ENCODE measurements at places on chromosomes 1 and 21.

- no peak for DNase-seq
Observed at GRCh38 chr1:33377013-33377412, 53.9 kb downstream of the PHC2 start.

GRCh38 chr1:17233675-17234320 is 15.1 kb upstream of the PADI3 start:
- DNase-seq, result no peak

GRCh38 chr1:207835958-207836357 is 75.0 kb downstream of the CD34 start:
- no peak for DNase-seq

DNA sequence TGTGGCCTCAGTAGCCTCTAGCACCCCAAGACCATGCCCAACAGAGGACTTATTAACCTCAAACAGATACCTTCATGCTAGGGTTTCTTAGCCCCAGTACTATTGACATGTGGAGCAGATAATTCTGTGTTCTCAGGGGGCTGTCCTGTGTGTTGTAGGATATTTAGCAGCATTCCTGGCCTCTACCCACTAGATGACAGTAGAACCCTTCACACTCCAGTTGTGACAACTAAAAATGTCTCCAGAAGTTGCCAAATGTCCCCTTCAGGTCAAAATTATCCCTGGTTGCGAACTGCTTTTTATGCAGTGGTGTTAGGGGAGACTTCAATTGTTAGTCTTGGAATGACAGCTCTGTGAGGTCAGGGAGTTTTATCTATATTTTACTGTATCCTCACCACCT is 8.1 kb downstream of the KAZN start:
- DNase-seq, result no peak

DNA sequence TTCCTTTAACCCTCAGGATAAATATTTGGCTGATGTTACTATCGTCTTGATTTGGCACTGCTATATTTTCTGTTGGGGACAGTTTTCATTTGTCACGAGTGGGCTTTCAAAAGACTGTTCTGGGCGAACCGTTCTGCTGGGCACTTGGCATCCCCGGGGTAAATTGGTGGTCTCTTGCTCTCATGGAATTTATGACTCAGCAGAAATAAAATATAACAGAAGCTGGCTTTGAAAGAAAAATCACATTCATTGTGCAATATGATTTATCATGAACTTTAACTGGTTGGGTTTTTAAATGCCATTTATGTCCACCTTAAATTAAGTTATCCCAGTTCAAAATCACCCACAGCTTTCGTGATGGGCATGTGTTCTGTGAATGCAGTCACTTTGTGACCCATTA is 147.3 kb downstream of the KAZN start:
- DNase-seq, result no peak

- DNase-seq, result no peak
Observed at GRCh38 chr1:116741836-116742565, 12.2 kb upstream of the CD2 start.

DNA sequence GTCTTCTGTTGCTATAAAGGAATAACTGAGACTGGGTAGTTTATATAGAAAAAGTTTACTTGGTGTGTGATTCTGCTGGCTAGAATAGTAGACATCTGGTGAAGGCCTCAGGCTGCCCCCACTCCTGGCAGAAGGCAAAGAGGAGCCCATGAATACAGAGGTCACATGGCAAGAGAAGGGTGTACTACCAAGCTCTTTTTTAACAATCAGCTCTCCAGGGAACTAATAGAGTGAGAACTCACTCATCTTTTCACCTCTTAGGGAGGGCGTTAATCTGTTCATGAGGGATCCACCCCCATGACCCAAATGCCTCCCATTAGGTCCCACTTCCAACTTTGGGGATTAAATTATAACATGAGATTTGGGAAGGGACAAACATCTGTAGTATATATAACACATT is 9.3 kb downstream of the DTL start:
- DNase-seq, result no peak

DNA sequence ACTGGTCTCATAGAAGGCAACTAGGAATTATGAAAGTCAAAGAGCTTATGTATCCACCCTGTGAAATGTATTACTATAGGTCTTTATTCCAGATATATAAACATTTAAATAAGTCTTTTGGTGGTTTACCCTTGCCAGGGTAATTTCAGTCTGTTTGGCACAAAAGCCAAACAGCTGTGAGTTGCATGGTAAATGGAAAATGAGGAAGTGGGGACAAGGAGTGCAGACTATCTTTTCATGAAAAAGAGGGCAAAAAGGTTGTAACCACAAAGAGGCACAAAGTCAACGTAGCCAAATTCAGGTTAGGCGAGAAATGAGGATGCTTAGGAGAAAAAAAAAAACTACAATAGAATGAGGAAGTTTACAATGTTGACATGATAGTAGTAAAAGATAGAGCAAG is 492.3 kb upstream of the PRMT6 start:
- DNase-seq, result no peak

DNA sequence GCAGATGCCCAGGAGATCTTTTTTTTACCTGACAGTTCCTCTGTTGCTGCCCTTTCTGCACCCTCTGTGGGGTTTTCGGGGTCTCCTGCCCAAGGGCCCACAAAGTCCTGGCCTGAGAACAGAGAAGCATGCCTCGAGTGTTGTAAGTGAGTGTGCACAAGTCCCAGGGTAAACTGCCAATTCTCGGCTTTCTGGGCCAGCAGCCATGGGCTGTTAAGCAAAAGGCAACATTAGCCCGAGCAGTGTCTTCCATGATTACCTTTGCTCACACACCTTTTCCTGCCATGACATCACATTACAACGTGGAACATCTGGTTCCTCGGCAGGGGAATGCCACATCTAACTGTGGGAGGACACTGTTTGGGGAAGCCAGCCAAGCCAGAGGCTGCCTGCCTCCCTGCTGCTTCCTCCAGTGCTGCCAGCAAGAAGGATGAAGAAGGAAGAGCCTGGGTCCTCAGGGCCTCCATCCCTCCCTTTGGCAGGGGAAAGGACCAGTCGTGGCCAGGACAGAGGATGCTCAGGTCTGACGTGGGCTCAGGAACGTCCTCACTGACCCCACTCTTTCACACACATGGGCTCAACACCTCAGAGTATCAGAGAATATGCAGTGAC is 485.9 kb downstream of the OMA1 start:
- no peak for DNase-seq

DNA sequence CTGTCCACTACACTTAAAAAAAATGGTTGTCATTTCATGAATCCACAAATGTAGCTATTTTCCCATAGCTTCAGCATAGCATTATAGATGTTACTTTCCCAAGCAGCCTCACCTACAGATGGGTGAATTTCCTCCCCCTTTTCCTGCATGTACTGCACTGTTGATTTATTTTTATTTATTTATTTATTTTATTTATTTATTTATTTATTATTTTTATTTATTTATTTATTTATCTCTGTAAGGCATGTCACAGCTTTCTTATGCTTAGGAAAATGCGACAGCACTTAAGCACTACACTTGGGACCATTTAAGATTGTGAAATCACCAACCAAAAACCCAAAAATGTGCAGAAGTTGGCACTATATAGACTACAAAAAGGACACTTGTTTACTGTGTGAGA is 4.9 kb downstream of the CD1A start:
- no peak for DNase-seq

GRCh38 chr21:31830701-31831100 is 42.1 kb upstream of the HUNK start:
- no peak for DNase-seq

DNA sequence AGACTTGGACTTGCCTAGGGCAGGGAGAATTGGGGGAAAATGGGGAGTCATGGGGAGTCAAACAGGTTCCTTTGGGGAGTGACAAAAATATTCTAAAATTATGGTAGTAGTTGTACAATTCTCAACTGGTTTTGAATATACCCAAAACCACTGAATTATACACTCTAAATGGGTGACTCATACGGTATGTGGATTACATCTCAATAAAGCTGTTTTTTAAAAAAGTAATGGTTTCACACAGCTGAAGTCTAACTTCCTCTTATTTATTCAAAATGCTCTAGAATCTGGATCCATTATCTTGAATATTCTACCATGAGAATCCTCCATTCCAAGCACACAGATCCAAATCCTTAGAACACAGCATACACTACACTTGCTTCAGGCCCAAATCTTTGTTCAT is 11.1 kb downstream of the EIF4G3 start:
- DNase-seq, result no peak

DNA sequence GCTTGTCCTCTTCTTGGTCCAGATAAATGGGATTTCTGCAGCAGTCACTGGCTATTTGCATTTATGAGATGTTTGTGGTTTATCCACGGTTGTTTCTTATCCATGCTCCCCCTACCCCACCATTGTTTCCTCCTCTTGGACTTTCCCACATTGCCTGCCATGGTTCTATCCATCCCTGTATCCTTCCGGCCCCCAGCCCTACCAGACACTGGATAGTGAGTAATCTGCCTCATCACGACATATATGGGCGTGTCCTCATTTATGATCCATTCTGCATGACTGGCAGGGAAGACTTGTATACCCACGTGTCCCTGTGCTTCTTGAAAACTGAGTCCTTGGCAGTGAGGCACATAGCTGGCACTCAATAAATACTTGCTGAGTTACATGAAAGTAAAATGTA is 40.1 kb downstream of the CACNA1S start:
- no peak for DNase-seq

GRCh38 chr1:208603721-208604120 is 359.5 kb upstream of the PLXNA2 start:
- no peak for DNase-seq

GRCh38 chr1:56434025-56434424 is 145.3 kb downstream of the PLPP3 start:
- DNase-seq, result no peak

DNA sequence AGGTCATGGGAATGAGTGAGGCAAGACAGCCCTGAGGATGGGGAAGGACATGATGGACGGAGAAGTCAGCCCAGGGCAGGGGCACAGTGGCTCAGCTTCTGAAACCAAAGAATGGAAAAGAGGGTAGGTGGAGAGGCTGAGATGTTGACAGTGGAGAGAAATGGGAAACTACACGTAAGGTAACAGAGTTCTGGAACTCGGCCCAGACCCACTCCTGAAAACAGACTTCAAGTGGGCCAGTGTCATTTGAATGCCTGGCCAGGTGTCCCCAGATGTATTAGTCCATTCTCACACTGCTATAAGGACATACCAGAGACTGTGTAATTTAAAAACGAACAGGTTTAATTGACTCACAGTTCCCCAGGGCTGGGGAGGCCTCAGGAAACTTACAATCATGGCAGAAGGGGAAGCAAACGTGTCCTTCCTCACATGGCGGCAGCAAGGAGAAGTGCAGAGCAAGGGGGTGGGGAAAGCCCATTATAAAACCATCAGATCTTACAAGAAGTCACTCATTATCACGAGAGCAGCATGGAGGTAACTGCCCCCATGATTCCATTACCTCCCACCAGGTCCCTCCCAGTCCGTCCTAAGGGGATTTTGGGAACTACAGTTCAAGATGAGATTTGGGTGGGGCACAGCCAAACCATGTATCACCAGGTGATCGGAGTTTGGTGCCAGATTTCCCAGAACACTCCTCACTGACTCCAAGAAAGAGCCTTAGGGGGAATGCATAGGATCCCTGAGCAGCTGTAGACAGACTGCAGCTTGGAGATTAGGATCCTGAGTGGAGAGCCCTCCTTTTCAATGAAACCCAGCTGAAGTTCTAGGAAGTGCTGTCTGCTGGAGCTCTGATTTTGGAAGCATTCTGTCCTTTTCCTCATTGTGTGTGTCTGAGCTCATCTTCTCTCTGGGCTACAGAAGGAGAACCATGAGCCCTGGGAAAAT is 40.3 kb downstream of the FHAD1 start:
- DNase-seq, result no peak

- DNase-seq, result peak; percentile 53
Observed at GRCh38 chr1:225454733-225455132, 26.9 kb upstream of the LBR start.

DNA sequence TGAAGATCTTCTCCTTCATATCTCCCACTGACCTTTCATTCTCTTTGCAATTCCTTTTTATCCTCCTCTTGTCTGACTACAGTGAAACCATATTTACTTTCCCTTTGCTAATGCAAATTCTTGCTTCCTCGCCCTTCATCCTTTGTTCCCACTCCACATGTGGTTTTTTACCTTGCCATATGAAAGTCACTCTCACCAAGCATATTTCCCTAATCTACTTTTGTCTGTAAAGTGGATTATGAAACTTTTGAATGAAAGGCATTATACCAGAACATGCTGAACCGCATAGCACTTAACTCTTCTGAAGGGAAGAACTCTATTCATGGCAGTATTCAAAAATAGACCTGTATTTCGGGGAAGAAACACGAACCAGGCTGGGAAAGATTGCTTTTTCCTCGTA is 8.0 kb upstream of the TMPRSS15 start:
- DNase-seq, result no peak

- no peak for DNase-seq
Observed at GRCh38 chr21:25885405-25885804, 150.6 kb downstream of the GABPA start.

DNA sequence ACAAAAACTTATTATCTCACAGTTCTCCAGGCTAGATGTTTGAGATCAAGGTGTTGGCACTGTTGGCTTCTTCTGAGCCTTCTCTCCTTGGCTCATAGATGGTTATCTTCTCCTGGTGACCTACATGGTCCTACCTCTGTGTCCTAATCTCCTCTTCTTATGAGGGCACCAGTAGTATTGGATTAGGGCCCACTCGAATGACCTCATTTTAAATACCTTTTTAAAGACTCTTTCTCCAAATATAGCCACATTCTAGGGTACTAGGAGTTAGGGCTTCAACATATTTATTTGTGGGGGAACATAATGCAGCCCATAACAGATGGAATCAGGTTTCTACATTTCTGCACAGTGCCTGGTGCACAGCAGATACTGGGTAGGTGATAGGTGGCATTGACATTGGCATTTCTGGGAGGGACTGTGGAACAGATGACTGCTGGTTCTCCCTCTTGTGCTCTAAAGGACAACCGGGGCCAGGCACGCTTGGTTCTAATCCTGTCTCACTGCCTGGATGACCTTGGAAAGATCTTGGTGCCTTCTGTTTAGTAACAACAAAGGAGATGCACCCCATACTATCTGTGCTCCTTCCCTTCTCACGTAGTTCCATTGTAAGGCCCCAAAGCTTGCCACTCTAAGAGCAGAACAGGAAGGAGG is 140.3 kb downstream of the PLPP3 start:
- DNase-seq, result no peak

- DNase-seq, result no peak
Observed at GRCh38 chr1:51750218-51750617, 128.3 kb downstream of the NRDC start.

DNA sequence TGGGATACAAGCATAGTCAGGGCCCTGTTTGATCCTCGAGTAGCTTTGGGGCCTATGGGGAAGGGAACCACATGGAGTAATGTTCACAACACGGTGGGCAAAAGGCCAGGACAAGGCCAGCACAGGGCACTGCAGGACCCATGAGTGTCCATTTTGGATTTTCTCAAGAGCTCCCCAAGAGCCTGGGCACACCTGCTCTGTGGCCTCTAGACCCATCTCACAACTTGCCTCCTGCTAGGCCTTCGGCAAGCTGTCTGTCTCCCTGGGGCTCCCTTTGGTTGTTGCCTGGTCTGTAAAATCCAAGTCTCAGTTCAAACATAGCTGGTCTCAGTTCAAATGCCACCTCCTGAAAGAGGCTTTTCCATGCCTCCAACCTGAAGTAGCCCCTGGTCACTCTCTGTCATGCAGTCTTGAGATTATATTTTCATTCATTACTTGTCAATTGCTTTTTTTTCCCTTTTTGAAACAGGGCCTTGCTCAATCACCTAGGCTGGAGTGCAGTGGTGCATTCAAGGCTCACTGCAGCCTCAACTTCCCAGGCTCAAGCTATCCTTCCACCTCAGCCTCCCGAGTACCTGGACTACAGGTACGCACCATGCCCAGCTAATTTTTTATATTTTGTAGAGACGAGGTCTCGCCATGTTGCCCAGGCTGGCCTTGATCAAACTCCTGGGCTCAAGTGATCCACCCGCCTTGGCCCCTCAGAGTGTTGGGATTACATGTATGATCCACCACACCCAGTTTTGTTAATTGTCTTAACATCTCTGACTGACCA is 107.4 kb downstream of the MATN1 start:
- DNase-seq, result no peak
